ENCODE measurements at places on chromosomes 2 and 18.
A peak's percentile ranks its signal among the peaks of the same experiment; 100 is the strongest.

GRCh38 chr2:24508878-24509277, 17.8 kb downstream of the NCOA1 start:
- no peak for DNase-seq

- no peak for DNase-seq
These were observed 12.4 kb upstream of the UPP2 start for GRCh38 chr2:158089322-158089721.

DNA sequence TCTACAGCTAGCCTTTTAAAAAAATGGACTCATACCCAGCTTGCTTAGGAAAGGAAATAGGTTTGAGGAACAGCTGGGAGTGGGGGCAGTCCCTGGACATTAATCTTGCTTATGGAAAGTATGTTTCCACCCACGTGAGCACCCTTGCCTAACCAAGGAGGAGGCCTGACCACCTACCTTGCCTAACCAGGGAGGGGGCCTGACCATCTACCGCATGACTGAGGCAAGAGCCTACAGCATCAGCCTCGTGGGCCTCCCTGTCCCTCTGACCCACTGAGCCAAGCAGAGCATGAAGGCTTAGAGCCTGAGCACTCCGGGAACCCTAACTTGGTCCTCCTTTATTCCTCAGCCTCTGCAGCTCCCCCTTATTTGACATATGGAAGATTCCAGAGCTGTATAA, 20.2 kb downstream of the PRKAG3 start:
- DNase-seq, result no peak

DNA sequence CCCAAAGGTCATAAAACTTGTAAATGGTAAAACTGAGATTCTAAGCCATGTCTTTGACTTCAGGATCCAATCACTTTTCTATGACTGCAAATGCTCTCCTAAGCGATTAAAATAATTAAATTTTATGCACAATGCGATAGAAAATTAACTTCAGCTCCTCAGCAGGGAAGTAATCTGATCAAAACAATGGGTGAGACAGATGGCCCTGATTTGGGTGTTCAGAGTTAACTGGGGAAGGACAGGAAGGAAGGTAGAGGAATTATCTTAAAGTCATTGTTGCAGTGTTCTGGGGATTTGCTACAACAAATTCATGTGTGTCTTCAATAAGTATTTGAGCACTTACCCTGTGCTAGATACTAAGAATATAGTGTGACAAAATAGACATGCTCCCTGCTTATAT, 446.0 kb upstream of the MEX3C start:
- no peak for DNase-seq

DNA sequence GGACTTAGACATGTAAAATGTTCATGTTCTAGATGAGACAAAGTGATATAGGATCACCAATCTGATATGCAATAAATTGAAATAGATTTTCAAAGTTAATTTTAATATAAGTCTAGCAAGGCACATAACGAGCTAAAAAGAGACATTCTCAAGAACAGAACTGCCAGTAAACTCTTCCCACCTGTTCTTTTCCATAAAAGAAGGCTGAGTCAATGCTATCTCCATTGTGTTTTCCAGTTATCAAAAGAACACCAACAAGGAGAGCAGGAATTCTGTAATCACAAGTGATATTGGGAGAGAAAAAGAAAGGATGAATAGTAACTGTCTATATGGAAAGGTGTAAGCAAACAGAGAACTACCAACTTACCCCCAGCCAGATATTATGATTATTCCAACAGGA, 25.6 kb downstream of the GPR155 start:
- no peak for DNase-seq

DNA sequence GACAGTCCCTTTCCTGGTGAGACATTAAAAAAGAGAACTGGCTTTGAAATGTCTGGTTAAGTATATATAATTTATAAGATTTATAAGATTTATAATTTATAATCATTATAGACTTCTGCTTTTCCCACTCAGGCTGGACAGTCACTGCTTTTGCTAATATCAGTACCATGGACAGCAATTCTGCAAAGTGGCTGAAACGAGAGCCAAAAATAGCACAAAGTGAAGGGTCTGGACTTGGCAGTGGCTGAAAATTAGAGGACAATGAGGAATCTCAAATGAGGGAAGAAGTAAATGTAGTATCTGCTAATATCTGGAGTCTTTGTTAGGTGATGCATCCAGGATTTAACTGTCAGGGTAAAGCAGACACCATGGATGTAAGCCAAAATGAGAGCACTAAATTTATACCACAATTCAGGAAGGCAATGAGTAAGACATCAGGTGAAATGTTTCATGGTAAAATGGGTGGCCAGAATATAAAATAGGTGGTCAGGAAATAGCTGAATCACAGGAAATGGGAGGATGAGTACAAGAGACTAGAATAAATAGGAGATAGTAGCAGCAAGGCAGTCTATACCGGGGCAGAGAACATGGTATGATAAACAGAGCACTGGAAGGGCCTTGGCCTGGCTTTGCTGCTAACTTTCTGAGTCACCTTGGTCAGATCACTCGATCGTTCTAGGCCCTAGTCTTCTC, 39.6 kb upstream of the BOD1L2 start:
- no peak for DNase-seq

- DNase-seq, result no peak
These were observed 11.9 kb upstream of the ACTR3 start for GRCh38 chr2:113877711-113878598.

GRCh38 chr2:60992985-60993392, 24.5 kb upstream of the PEX13 start:
- DNase-seq, result no peak

DNA sequence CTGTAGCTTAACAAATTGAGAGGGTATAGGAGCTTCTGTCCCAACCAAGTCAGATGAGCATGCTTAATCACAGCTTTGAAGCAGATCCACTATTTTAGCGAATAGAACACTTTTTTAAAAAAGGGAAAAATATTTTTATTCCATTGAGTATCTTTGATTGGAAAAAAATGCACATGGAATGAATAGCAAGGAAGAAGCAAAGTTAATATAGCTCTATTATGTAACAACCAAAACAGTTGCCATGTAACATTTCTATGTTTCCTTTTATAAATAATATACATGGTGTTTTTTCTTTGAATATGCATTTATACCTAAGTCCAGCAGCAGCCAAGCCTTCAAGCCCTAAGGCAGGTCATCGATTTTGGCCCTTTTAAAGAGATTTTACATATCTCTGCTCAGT, 21.4 kb upstream of the SPTBN1 start:
- DNase-seq, result no peak

DNA sequence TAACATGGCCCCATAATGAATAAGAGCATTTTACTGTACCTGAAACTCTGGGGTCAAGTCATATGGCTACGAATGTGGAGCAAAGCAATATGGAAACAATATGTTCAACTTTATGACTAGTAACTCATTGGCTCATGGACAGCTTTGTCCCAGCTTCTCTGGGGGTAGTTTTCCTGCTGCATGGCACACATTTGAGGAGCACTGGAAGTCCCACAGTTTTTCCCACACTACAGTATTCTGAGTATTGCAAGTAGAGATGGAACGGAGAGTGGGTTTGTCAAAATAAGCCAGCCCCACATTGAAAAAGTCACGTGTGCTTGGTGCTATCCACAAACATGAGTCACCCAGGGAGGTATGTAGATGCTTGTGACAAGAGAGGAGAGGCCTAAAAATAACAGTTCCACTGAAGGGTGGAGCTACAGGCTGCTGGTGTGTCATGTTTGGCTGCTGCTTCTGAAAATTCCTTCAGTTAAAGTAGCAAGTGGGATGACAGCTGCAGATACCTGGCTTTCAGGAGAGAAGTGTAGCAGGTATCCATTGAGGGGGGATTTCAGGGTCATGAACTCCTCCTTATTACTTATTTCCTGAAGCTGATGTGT, 48.2 kb upstream of the CTAGE1 start:
- DNase-seq, result no peak

DNA sequence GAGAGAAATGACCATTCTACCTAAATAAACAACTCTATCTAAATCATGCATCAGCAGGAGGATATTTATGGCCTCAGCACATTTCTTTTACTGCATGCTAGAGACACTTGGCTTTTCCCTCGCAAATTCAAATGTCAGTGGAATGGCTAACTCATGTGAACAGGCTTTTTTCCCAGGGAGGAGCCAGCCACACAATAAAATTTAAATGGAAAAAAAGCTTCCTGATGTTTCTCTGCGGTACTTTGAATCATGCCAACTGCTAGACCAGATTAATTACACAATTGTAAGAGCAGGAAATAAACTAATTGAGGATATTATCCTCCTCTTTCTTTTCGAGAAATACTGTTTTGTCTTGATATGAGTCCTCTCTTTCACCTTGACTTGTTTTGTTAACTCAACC, 676.3 kb downstream of the IRS1 start:
- no peak for DNase-seq

DNA sequence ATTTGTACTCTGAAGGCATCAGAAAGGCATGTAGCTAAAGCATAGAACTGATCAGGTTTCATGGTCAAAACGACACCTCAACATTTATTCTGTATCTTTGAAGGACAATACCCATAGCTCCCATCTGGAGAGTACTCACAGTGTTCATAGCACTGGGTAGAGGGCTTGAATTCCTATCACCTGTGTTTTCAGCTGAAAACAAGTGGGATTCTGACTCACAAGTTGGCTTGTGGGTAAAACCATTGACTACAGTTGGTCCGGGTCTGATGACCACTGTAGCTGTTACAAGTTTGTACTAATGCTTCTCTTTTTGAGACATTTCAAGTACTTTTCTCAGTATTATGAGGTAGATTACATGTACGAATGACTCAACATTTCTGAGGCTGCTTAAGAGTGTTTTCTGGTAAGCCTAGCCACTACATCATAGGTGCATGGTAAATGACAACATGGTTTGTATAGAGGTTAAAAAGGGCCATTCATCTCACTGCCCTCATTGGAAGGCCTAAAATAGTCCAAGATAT, 68.6 kb upstream of the PELI1 start:
- DNase-seq, result peak; percentile 12

DNA sequence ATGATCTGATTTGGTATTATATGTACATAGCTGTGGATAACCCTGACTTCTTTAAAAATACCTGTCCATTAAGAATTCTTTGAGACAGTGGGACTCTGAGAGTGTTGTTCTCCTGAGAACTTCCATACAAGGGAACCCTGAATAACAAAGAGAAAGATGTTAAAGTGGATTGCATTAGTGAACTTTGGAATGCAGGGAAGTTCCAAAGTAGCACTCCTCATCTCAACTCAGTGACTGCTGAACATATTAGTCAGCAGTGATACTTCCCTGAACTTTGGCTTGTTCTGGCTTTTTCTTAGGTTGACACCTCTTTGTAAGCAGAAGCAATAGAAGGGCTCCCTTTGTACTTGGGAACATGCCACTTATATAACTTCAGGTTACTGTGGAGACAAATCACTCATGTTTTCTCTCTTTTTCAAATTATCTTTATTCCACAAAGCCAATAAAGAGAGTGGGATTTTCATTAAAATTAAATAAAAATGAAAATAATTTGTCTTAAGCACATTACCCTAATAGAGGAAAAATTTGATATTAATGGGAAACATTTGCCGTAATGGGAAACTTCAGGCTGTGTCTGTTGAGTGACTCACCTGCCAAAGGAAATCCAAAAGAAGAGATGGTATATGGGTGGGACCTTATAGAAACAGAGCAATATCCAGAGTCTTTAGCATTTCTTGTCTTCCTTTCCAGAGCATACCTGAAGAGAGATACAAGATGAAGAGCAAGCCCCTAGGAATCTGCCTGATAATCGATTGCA, 33.3 kb downstream of the CFLAR start:
- no peak for DNase-seq

- no peak for DNase-seq
These were observed 1.4 kb upstream of the CAPN10 start for GRCh38 chr2:240585101-240585500.

- no peak for DNase-seq
These were observed 404.1 kb downstream of the GALR1 start for GRCh38 chr18:77653792-77654191.

DNA sequence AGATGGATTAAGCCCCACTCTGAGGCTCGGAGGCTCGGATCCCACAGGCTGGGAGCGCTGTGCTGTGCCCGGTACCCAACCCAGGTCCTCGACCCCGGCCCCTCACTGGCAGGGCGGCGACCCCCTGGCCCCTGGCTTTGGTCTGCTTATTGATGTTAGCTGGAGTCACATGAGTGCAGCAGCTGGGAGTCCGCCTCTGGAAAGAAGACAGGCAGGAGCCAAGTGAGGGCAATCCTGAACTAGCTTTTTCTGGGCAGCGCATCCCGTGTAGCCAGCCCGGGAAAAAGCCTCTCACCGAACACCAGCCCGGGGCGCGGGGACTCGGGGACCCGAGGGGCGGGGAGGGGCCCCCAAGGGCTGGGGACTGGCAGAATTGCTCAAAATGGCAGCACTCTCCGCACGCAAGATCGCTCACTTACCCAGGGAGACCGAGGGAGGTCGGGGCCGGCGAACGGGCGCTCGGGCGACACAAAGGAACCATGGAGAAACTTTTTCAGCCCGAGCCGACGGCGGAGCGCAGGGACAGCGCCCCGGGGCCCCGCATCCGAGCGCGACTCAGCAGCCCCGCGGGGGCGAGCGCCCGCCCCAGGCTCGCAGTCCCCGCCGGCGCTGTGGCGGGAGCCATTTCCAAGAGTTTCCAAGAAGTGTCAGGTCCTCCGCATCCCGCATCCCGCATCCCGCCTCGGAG, 567 bp downstream of the TMEM200C start:
- no peak for DNase-seq

DNA sequence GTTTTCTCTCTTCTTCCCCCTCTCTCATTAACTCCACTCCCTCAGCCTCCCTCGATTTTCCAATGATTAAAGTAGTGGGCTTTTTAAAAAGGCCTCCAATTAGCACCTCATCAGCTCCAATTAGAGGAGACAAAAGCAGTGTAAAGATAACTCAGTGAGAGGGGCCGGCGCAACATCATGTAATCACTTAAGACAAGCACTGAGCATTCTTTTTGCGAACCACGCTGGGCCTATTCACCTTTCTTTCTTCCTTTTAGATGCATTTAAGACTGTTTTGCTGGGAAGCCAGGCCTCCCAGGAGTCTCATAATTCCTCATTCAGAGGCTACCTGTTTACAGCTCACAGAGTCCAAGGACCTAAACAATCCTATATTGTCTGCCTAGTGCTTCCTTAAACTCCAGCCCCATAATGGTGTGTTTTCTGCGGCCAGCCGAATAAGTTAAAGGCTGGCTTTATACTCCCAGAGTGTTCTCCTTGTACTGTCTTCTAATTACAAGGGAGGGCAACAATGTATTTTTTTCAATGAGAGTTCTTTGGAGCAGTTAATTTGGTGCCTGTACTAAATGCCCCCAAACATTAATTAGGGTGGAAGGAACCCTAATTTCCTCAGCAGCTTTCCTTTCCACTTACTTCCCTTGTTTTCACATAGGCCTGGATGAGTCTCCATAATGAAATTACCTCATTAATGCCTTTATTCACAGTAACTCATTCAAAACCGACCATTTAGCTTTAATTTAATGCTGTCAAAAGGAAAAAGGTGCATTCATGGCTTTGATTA, 28.0 kb upstream of the LMAN1 start:
- DNase-seq, result no peak

GRCh38 chr2:199589306-199589705, 131.6 kb upstream of the SATB2 start:
- DNase-seq, result no peak

GRCh38 chr18:55461848-55462247, 126.1 kb downstream of the TCF4 start:
- DNase-seq, result no peak

Data from stimulated activated CD4-positive, alpha-beta T cell treated with anti-CD3 and anti-CD28 coated beads, Interleukin-12 subunit alpha, Interleukin-12 subunit beta, amount 100 ng/mL, for 24 hours (primary cell).